ENCODE measurements at places on chromosomes 11 and 22.

GRCh38 chr11:128585498-128586238 is 1.7 kb downstream of the ETS1 start:
- DNase-seq = no peak

DNA sequence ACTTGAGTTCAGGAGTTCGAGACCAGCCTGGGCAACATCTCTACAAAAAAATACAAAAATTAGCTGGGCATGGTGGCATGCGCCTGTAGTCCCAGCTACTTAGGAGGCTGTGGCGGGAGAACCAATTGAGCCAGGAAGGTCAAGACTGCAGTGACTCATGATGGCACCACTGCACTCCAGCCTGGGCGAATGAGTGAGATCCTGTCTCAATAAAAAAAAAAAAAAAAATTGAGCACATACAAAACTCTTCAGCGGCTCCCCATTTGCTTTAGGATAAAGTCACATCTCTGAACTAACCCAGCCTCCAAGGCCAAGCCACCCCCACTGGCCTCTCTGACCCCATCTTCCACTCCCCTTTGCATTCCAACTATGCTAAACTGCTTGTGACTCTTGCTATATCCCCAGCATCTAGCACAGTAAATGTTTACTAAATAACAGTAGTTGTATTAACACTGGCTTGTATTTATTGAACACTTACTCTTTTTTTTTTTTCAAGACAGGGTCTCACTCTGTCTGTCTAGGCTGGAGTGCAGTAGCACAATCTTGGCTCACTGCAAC is 28.9 kb downstream of the CREB3L1 start:
- DNase-seq = no peak

DNA sequence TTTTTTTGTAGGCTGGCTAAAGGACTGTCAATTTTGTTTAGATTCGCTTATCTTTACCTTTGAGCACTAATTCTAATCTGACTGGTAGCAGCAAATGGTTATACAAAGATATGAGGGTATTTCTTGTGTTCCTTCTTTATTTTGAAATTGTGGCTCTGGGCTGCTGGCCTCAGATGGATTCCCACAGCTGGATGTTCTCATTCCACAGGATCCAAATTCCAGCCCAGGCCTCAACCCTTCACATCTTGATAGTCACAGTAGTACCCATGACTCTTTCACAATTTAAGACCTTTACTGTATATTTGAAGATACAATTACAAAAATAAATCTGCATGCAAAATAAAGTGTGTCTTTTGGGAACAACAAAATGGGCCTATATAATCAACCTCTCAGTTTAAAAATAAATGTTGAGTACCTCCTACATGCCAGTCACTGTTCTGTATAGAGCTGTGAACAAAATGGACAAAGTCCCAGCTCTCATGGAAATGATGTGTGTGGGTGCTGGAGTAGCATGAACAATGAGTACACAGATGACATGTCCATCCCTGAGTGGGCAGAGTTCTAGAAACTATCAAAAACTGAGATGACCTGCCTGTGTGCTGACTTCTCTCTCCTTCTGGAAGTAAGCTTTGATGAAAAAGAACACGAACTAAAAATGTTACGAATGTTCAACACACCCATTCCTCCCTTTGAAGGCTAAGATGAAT is 51.7 kb upstream of the FBXO3 start:
- DNase-seq = no peak

GRCh38 chr22:17266251-17266971 is 47.2 kb upstream of the ADA2 start:
- DNase-seq = no peak

DNA sequence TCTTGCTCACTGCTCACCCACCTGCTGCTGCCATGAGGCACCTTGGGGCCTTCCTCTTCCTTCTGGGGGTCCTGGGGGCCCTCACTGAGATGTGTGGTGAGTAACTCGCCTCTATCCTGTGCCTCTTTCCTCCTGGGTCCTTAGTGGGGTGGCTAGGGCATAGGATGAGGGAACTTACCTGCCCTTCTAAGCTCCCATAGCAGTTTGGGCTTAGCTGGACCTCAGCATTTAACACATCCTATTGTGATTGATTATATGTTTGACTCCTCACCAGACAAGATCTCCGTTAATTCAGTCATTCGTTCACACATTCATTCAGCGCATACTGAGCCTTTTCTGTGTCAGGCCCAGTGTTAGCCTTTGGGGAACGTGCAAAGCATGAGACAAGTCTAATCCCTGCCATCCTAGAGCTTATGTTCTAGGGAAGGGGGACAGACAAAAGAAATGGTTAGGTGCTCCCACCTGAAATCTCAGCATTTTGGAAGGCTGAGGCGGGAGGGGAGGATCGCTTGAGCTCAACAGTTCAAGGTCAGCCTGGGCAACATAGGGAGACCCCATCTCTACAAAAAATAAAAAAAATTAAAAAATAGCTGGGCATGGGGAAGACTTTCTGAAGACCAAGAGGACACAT is 441 bp downstream of the TCN2 start:
- no peak for DNase-seq

DNA sequence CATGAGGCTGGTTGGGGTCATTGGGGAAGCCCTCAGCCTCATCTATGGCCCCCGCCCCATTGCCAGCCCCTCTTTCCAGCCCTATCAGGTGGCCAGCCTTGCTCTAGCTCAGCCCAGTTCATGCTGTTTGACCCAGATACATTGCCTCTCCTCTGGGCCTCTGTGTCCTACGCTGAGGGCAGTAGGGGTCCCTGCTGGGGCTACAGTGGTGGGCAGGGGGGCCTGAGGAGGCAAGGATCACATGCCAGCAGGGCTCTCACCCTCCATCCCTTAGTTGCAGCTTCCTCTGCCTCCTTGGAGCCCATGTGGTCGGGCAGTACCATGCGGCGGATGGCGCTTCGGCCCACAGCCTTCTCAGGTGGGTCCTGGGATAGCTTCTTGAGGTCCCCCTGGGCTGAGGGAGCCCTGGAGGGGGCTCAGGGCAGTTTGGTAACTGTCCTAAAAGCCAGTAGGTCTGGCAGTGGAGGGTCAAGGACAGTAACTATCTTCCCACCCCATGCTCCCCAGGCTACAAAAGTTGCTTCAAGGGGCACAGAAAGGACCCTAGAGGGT is 19.2 kb downstream of the EMID1 start:
- DNase-seq = no peak
